ENCODE measurements at places on chromosomes 4 and X.

- no peak for DNase-seq
Measured at GRCh38 chr4:7915875-7916242, 23.8 kb downstream of the AFAP1 start.

- DNase-seq = no peak
Measured at GRCh38 chr4:112726041-112726440, 89.1 kb downstream of the LARP7 start.

DNA sequence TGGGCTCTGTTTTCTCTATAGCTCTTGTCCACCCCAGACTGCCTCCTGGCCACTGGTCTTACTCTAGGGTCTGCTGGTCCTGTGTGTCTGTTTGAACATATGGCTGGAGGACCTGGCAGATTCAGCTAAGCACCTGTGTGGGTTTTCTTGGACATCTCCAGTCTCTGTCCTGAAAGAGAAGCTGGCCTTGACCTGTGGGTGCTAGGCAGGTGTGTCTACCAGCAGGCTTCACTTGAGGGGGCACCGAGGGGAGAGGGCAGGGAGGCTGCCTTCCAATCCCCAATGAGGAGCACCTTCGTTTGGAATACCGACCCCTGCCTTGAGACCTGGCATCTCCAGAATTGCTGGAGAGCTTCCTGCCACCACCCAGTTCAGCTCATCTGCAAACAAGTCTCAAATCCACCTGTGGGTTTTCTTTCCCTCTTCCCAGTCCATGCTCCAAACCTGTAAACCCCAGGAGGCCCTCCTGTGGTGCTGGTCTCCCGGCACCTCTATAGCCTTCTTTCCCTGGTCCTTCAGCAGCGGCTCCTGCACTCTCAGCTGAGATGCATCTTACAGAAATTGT is 45.2 kb downstream of the HTRA3 start:
- DNase-seq = peak; percentile 35

- DNase-seq = no peak
Measured at GRCh38 chr4:82380831-82381230, 7.0 kb upstream of the HNRNPD start.

DNA sequence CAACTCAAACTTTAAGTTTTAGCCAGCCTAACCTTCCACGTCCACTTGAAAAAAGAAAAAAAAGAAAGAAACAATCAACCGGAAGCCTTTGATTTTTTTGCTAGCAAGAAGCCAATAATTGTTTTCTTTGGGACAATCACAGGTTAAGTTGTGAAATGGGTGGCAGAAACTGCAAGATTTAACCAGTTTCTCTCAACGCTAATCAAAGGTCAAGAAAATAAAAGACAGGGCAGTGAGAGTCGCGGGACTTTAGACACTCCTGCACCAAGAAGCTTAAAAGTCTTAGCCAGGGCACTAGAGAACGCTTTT is 1.0 kb downstream of the ACSL1 start:
- DNase-seq = no peak

DNA sequence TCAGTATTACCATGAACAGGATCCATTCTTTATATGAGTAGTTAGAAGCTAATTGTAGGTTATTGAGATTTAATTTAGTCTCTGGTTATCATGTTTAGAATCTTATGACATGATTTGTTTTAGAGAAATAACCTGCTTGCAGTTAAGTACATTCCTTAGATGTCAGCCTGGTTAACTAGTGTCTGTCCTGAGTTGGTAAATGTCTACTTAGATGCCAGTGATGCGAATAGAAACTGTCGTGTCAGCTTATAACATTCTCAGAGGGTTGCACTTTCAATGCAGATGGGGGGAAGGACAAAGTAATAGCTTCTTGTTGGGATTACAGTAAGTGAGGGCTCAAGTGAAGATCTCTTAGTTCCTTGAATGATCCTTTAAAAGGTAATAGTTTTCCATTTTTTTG is 227.8 kb upstream of the SPRY1 start:
- DNase-seq = no peak

DNA sequence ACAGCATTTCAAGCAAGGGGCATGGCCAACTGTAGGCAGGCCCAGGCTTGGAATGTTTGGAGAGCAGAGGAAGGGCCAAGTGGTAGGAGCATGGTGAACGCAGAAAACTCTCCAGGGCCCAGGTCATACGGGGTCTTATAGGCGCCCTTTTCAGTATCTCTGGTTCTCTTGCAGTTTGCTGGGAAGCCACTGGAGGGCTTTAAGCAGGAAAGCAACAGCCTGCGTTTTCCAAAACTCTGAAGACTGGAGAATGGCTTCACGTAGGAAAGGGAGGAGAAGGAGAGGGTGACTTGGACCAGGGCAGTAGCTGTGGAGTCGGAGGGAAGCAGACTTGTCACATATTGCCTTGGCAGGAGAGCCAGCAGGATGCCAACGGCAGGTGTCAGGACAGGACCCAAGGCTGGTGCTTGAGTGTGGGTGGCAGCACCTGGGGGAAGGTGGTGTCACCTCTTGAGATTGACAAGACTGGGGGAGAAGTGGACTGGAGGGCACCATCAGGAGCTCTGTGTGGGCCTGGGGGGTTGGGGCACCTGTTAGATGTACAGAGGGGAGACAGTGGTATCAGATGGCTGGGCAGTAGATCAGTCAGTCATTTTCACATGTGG is 21.9 kb downstream of the TKTL1 start:
- no peak for DNase-seq

DNA sequence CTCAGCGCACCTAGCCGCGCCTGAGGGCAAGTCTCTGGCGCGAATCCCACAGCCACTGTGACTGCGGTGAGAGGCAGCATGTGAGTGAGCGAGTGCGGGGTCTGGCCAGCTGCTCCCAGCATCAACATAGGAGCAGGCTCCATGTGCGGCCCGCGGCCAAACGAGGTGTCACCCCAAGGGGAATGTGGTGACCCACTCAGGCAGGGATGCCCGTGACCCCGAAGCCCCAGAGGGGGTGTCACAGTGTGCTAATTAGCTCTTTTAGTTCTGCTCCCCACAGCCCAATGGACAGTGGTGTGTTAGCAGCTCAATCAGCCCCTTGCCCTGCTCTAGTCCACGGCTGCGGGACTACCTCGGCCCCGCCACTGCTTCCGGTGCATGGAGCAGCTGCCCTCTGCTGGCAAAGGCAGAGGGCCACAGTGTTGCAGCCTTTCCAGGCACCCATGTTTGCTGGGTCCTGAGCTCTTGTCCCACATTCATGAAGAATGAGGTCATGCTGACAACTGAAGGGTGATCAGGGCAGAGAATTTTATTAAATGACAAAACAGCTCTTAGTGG is 61.4 kb downstream of the AGA start:
- no peak for DNase-seq

- DNase-seq = peak; percentile 58
Measured at GRCh38 chr4:4488405-4489404, 53.1 kb downstream of the STX18 start.

DNA sequence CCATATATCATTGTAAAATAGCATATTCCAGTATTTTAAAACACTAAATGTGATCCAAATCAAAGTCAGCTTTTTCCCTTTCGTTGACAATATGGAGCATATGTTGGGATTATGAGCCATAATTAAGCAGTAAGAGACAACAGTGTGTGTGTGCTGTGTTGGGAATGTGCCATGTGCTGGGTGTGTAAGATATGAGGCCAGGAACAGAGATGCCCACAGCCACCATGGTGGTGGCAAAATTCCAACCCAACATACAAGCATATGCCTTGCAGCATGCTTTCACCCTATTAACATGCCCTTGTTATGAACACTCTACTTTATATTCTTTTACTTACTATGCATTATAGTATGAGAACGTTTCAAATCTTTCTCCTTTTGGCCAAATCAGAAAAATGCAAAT is 1560.4 kb upstream of the TENM3 start:
- no peak for DNase-seq

DNA sequence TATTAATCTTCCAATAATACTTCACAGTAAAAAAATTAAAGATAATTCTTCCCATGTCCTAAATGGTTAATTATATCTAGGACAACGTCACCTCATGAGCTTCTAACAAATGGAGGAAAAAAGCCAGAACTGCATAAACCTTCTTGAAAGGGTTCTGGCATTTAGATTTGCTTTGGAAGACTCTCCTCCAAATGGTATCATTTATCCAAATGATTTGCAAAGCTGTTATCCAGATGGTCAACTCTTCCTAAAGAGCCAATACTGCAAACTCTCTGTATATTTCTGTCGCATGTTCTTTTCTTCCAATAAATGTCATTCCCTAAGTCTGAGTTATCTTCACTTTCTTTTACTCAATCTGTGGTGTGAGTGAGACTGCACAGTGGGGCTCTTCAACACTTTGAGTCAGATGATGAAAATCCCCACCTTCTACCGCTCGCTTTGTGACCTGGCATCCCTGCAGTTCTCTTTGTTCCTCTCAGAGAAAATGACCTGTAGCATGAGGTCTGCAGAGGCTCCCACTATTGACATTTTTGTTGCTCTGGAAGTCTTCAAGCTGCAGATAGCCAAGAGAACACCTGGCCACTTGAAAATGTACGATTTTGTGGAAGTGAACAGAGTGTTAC is 52.9 kb downstream of the TMEM150C start:
- no peak for DNase-seq

GRCh38 chrX:20452487-20452886 is 185.8 kb upstream of the RPS6KA3 start:
- no peak for DNase-seq

DNA sequence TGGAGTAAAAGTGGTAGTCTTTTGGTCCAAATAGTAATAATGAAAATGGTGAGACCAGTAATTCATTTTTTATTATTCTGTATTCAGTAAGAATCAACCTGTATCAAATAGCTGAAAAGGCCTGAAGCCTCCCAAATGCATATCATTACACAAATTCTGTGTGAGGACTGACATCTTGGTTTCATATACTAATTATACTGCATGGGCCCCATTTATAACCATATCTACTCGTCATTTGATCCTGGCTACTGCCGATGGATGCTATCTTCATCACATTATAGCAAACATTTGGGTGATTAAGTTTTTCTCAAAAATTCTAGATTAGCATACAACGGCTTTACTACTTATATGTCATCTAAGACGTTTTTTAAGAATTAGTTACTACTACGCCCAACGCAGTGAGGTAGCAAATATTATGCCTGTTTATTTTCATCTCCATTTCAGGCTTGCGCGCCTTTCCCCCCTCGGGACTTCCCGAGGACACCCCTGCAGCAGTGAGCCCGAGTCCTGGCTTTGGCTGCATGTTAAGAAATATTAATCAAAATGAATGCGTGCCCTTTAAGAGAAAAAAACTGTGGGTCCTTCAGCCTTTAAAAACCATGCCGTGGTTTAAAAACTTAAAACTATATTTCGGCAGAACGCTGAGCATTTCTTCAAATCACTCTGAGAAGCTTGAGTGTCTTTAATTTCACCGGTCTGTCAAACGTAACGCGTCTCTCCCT is 814 bp upstream of the MMAA start:
- DNase-seq = no peak

DNA sequence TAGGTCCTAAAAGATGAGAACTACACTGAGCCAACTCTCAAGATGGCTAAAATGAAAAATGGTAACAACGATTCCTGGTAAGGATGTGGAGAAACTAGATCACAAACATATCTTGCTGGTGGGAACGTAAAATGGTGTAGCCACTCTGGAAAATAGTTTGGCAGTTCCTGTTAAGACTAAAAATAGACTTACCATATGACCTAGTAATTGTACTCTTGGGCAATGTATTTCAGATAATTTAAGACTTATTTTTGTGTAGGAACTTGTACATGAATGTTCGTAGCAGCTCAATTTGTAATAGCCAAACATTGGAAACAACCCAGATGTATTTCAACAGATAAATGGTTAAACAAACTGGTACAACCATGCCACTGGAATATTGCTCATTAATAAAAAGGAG is 106.2 kb downstream of the HDAC8 start:
- DNase-seq = no peak

DNA sequence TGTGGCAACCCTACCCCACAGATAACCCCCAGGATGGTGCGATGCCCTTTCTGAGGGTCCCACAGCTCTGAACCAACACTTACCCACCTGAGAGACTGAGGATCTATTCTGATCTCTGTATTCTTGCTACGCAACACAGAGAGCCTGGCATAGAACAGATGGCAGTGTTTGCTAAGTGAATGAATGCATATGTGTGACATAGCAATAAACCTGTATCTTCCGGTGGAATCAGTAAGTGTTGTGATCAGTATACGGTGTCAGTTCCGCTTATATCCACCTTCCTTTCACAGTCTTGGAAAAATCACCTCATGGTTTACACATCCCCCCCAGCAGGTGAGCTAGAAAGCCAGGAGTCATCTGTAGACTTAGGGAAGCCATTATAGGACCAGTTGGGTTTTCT is 5.9 kb upstream of the HSD17B10 start:
- DNase-seq = no peak

DNA sequence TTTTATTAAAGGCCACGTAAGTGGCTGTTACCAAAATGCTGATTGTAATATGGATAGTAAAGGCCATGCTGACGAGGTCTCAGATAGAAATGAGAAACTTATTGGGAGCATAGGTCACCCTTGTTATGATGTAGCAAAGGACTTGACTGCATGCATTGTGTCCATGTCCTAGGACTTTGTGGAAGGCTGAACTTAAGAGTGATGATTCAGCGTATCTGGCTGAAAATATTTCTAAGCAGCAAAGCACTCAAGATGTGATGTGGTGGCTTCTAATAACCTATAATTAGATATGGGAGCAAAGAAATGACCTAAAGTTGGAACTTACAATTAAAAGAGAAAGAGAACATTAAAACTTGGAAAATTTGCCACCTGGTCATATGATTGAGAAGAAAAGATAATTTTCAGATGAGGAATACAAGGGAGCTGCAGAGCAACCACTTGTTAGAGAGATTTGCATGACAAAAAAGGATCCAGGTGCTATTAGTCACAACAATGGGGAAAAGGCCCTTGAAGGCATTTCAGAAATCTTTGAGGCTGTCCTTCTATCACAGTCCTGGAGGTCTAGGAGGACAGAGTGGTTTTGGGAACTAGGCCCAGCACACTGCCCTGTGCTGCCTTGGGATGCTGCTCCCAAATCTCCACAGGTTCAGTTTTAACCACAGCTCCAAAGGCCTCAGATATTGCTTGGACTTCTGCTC is 793.7 kb upstream of the LCORL start:
- no peak for DNase-seq

- DNase-seq = no peak
Measured at GRCh38 chr4:146342600-146343192, 128.4 kb downstream of the REELD1 start.

DNA sequence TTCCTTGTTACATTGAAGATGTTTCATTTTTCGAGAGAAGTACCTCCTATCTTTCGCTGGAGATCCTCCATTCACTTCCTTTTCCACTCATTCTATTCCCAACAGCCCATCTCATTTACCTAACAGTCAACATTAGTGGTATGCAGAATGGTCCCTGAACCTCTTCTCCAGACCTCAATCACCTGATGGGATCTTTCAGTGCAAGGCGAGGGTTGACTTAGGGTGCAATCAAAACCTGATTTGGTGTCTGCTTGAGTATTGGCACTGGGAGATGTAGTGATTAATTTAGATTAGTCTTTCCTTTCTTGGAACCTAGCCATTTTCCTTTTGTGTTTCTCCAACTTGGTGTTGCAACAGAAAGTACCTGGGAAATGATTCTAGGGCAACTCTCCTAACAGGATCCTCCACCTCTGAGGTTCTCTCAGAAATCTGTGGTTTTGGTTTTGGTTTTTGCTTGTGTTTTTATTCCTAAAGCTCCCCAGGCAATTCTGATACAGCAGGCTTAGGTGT is 18.4 kb downstream of the DDX3X start:
- DNase-seq = no peak
